Smooth muscle cell of trachea (primary cell): ENCODE measurements at places on chromosomes 2 and 18. TPM values are rescaled to one million over a fixed set of nuclear protein-coding genes. Genes with fewer than 3 reads are reported as not detected.

SIX3 gene
- not detected in 2 replicates for total RNA-seq

HSPE1 gene
- total RNA-seq = 47.1 and 139 TPM in 2 replicates

ATP5F1A gene
- 696 and 1,284 TPM in 2 replicates for total RNA-seq

EIF5B gene
- total RNA-seq = 25.0 and 31.6 TPM in 2 replicates

PAIP2B gene
- 0.66 and 0.73 TPM in 2 replicates for total RNA-seq

KCNF1 gene
- total RNA-seq = 0.29 and 0.83 TPM in 2 replicates
